Fibroblast of the conjunctiva (primary cell): ENCODE measurements at places on chromosomes 6 and 20.
A peak's percentile ranks its signal among the peaks of the same experiment; 100 is the strongest.

- no peak for DNase-seq
Observed at GRCh38 chr20:17909869-17910321, 58.7 kb downstream of the SNX5 start.

GRCh38 chr6:167306401-167306998 lies 15.4 kb downstream of the UNC93A start:
- DNase-seq = no peak

DNA sequence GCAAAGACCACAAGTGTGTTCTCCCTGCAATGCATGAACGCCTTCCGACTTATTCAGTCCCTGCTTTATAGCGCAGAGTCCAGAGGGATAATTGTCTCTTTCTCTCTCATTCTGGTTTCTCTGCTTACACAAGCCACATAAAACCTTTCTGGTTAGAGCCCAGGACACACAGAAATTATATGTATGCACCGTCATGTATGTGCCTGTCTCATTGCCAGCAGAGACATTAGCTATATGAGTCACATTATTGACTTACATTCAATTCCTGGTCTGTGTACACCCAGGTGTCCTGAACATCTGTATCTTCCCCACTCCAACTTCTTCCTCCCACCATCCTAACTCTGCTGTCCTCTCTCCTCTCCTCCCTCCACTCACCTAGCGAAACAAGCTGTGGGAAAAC lies 44.0 kb downstream of the LRFN2 start:
- no peak for DNase-seq

- no peak for DNase-seq
Observed at GRCh38 chr6:47034421-47034820, 7.7 kb downstream of the ADGRF1 start.

DNA sequence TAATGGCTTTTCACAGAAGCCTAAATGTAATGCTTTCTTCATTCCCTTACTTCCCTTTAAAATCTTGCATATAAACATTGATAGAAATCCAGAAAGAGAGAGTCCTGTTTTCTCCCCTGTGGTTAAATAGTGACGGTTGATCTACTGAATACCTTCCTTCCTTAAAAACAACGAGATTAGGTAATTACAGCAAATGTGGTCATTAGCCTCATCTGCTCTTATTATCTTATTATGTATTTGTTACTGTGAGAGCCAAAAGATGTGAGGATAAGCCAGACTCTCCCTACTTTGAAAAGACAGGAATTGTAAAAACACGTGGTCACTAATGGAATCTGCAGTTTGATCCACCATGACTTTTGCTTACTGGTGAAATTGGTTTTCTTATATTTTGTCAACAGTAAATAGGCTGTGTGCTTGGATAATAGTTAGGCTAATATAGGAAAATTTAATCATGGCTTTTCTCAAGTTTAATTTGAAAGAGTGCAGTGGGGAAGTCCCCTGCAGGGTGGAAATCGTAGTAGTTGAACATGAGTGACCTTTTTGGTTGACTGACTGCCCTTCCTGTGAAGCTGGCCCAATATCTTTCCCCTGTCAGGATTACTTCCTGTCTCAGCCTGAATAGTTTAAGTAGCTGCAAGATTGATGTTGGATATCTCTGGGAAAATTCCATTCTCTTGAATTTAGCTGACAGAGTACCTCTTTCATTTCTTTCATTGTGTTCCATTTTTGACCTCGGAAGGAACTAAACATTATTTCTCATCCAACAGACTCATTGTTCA lies 62.8 kb downstream of the JARID2 start:
- no peak for DNase-seq

DNA sequence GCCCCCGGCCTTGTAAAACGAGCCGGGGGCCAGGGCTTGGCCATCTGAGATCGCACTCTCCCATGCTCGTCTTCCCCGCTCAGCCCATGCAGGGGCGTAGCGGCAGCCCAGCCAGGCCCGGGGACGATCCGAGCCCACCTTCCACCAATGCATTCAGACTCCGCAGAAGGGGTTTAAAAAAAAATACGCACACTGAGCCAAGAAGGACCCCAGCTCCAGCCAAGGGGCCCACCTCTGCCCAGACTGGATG lies 320 bp downstream of the GSTA4 start:
- no peak for DNase-seq

- DNase-seq = no peak
Observed at GRCh38 chr6:132648356-132648755, 10.6 kb downstream of the TAAR1 start.

GRCh38 chr6:3929281-3929798 lies 80.2 kb downstream of the FAM50B start:
- peak; percentile 70 for DNase-seq

DNA sequence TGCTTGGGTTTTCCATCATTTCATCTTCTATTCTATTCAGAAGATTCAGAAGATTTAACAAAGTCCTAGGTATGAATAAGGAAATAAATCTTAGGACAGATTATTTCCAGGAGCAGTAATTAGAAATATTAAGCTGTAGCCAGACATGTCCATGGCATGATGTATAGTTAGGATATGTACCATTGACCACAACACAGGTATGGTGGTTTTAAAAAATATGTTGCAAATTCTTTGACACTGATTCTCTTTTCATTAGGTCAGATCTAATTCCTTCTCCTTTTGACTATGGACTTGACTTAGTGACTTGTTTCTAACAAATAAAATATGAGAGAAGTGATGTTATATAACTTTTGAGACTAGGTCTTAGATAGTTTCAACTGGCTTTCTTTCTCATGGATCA lies 23.5 kb upstream of the PDE7B start:
- DNase-seq = no peak
